ENCODE measurements at places on chromosomes 5 and 9. TPM values are rescaled to one million over a fixed set of nuclear protein-coding genes. Genes with fewer than 3 reads are reported as not detected.
A peak's percentile ranks its signal among the peaks of the same experiment; 100 is the strongest.

The PCDHGA6 gene
- total RNA-seq = 0.88 TPM

The PSD2 gene
- 0.48 TPM for total RNA-seq

The KCNN2 gene
- total RNA-seq = 44.9 TPM

The SLC6A7 gene
- not detected for total RNA-seq

The ANKDD1B gene
- total RNA-seq = not detected

The GRIA1 gene
- total RNA-seq = 2.3 TPM

The TLR4 gene
- 0.06 TPM for total RNA-seq

The COL5A1 gene
- total RNA-seq = 129 TPM

GRCh38 chr9:88174324-88174723 is 36.0 kb upstream of the SPATA31C2 start:
- DNase-seq = no peak
- no peaks in the 10 kb centered on the region for H3K4me1 ChIP-seq
- no peaks in the 10 kb centered on the region for H3K36me3 ChIP-seq
- no peaks in the 10 kb centered on the region for H3K27me3 ChIP-seq
- no peak overlapping the region for H3K27ac ChIP-seq

DNA sequence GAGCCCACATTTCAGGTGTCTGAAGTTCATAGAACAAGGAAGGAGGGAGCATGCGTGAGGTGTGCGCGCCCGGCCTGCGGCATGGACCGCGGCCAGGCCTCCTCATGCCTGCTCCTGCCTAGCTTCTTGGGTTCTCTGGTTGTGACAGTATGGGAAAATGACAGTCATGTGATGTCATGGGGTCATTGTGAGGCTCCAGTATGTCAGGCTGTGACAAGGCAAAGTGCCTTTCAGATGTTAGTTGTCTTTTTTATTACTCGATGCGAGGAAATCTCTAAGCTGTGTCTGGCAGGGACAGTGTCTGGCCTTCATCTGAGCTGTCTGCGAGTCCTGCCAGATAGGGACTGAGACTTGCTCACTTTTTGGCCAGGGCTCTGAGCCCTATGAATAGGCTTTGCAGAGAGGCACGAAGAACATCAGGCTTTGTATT is 13.3 kb downstream of the UCK1 start:
- H3K27ac ChIP-seq = peak overlapping the region; percentile 82
- no peak overlapping the region for H3K4me3 ChIP-seq
- H3K27me3 ChIP-seq = no peaks in the 10 kb centered on the region

DNA sequence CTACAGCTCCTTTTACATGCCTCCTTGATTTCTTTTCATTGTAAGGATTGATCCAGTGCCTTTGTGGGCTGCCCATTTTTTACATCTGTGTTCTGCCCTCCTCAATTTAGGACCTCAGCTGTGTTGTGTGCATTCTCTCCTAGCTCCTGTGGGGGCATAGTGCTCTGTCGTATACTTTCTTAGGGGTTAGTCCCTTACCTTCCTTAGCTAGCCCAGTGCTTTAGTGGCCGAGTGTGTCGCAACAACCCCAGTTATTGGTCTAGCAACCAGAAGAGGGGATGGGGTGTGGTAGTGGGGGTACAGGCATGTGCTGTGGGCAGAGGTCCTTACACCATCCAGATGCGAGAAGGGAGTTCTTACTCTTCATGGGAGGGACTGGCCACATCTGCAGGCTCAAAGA is 12.1 kb downstream of the MTRR start:
- peaks cover 17% of the 10 kb centered on the region for H3K4me1 ChIP-seq
- no peak overlapping the region for H3K27ac ChIP-seq
- H3K36me3 ChIP-seq = peaks cover 36% of the 10 kb centered on the region
- no peaks in the 10 kb centered on the region for H3K27me3 ChIP-seq
- no peak overlapping the region for H3K4me3 ChIP-seq
- no peak for DNase-seq

DNA sequence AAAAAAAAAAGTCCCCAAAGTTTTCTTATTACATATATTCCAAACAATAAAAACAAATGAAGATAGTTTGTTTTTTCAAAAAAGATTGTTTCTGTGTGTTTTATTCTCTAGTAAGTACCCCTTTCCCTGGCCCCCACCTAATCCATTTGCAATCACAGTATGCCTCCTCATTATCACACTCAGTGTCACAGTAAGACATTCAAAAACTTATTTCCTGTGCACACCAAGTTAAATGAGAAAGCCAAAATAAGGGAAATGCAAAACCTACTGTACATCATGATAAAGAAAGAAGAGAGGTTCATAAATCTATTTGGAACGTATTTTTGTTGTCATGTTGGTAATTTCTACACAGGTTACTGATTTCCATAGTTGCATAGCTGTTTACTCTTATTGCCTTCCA is 62.3 kb downstream of the ST8SIA4 start:
- no peaks in the 10 kb centered on the region for H3K4me1 ChIP-seq
- no peak for DNase-seq
- H3K27ac ChIP-seq = no peak overlapping the region
- H3K27me3 ChIP-seq = no peaks in the 10 kb centered on the region
- H3K4me3 ChIP-seq = no peak overlapping the region

DNA sequence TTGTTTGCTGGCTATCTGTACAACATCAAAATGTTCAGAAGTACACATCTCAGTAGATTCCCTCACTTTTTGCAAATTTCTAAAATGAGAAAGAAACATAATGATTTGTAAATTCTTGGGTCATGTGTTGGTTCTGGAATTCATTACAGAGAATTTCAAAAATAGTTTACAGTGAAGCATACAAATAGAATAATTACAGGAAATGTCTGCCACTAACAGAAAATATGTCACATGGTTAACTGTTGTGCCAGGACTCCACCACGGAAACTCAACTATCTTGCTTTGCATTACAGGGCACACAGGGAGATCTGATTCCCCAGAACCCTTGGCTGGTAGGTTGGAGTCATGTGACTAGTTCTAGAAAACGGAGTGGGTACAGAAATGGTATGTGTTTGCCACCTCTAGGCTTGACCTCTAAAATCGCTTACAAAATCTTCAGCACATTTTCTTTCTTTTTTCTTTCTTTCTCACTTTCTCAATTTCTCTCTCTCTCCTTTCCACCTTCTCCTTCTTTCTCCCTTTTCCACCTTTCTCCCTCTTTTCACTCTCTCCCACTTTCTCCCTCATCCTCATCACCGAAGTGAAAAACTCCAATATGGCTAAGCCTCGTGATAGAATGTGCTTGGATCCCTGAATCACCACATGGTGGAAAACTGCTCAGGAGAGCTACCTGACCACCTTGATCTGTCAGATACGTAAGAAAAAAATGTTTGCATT is 32.4 kb downstream of the RASEF start:
- H3K4me3 ChIP-seq = no peak overlapping the region
- H3K27me3 ChIP-seq = peaks cover 20% of the 10 kb centered on the region
- DNase-seq = no peak
- H3K36me3 ChIP-seq = no peaks in the 10 kb centered on the region

DNA sequence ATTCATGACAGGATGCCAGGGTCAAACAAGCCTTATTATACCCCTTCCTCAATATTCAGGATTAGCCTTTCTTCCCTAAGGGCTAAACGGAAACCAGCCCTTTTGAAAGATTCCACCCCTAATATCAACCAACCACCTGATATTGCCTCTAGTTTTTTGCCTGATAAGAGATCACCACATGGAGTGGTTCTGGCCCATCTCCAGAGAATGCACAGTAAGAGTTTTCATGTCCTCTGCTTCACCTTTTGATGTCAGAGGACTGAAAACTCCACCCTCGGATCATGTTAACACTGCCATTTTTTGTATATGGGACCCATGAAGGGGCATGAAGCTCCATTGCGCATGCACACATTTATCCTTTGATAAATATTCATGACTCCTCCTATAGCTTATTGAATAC is 5.8 kb upstream of the LNPEP start:
- DNase-seq = peak; percentile 38
- H3K27ac ChIP-seq = peak overlapping the region; percentile 24
- no peaks in the 10 kb centered on the region for H3K36me3 ChIP-seq
- peaks cover 42% of the 10 kb centered on the region for H3K4me1 ChIP-seq

DNA sequence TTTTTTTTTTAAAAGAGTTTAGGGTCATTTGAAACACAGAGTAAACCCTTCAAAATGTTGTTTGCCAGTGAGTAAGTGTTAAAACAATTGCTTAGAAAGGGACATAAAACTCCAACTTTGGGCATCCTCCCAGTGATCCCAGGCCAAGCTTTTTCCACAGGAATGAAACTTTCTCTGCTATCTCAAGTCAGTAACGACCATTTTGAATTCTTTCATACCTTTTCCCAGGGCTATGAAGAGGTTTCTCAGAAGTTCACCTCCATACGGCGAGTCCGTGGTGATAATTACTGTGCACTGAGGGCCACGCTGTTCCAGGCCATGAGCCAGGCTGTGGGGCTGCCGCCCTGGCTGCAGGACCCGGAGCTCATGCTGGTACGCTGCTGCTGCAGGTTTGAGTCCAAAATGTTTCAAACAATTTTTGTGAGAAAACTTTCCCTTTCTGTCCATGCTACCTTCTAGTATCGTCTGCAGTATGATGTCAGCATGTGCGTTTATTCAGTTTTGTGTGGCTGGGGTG is 16.8 kb downstream of the OTULIN start:
- H3K27ac ChIP-seq = no peak overlapping the region
- DNase-seq = no peak
- no peaks in the 10 kb centered on the region for H3K27me3 ChIP-seq
- no peak overlapping the region for H3K4me3 ChIP-seq
- peaks cover 16% of the 10 kb centered on the region for H3K4me1 ChIP-seq

DNA sequence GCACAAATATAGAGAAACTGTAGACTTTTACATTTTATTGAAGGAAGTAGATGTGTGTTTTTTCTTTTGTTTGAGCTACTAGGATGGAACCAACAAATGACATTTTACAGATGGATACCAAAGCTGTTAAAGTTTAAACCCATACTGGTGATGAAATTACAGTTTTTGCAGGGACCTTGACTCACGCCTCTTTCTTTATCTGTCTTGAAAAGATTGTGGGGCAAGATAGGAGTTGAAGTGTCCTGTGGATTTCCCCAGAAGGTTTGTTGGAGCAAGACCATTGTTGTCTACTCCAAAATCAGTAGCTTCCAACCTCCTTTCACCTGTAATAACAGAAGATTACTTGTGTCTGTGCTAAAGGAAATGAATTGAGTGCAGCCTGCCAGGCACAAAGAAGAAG is 4.1 kb upstream of the C5orf63 start:
- H3K4me3 ChIP-seq = no peak overlapping the region
- DNase-seq = no peak
- H3K27ac ChIP-seq = no peak overlapping the region
- peaks cover 8% of the 10 kb centered on the region for H3K4me1 ChIP-seq
- no peaks in the 10 kb centered on the region for H3K27me3 ChIP-seq

DNA sequence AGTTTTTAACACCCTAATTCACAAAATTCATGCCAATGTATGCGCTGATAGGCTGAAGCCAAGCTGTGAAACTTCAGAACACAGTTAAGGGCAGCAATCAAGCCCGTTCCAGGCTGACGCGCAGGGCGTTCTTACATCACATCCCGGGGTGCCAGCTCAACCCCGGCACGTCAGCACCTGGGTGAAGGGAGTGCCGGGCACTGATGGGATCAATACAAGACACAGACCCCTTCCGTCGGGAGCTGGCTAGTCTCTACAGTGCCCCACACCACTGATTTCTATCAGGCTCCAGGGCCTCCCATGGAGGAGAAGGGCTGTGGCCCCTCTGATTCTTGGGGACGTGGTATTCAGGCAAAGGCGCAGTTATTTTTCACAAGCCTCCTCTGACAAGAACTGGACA is 12.0 kb downstream of the BARHL1 start:
- H3K36me3 ChIP-seq = peaks cover 5% of the 10 kb centered on the region
- DNase-seq = no peak
- no peak overlapping the region for H3K4me3 ChIP-seq
- H3K27me3 ChIP-seq = peaks cover 57% of the 10 kb centered on the region
- peaks cover 3% of the 10 kb centered on the region for H3K4me1 ChIP-seq

GRCh38 chr5:134188092-134188491 is 11.3 kb upstream of the SKP1 start:
- no peak overlapping the region for H3K4me3 ChIP-seq
- H3K36me3 ChIP-seq = no peaks in the 10 kb centered on the region
- no peak overlapping the region for H3K27ac ChIP-seq
- H3K4me1 ChIP-seq = no peaks in the 10 kb centered on the region

DNA sequence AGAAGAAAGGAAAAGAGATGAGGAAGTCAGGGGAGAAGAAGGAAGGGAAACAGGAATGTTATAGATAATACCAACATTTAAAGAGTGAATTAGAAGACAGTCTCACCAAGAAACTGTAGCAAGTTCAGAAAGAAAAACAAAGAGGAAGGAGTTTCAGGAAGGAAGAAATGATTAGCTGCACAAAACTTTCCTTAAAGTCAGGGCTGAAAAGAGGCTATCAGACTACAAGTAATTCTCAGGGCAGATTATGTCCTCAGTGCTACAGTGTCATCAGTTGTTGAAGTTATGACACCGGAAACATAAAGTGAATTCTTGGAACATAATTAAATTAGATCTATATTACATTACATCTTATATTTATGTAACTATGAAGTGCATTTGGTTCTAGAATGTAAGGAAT is 226.9 kb downstream of the ARRDC3 start:
- no peak overlapping the region for H3K4me3 ChIP-seq
- no peaks in the 10 kb centered on the region for H3K36me3 ChIP-seq
- no peak overlapping the region for H3K27ac ChIP-seq

- H3K27ac ChIP-seq = peak overlapping the region; percentile 28
- H3K4me1 ChIP-seq = no peaks in the 10 kb centered on the region
- no peak overlapping the region for H3K4me3 ChIP-seq
- no peaks in the 10 kb centered on the region for H3K36me3 ChIP-seq
- H3K27me3 ChIP-seq = no peaks in the 10 kb centered on the region
These were observed 144.2 kb upstream of the RAI14 start for GRCh38 chr5:34511915-34512314.

DNA sequence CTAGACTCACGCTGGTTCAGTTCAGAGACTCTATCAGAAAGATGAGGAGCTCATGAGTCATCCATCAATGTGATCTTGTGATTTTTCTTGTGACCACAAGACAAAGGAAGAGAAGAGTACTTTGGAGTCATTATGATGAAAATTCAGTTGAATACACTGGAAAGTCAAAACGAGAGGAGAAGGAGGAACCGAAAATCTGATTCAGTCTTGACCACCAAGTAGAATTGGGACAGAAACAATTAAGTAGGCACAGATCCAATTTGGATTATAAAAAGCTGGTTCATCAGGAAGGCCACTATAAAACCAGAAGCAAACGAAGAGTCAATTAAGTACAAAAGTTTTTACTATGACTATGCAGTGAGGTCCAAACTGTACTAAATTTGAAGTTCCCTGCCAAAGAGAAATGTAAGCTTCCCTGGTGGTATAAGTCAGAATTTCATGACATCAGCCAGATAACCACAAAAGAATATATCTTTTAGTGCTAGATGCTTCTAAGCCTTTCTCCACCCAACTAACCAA is 90.9 kb downstream of the THBS4 start:
- H3K4me1 ChIP-seq = peaks cover 13% of the 10 kb centered on the region
- H3K36me3 ChIP-seq = no peaks in the 10 kb centered on the region
- DNase-seq = no peak
- no peaks in the 10 kb centered on the region for H3K27me3 ChIP-seq

GRCh38 chr9:38018958-38019602 is 49.9 kb downstream of the SHB start:
- H3K4me3 ChIP-seq = no peak overlapping the region
- peak overlapping the region; percentile 77 for H3K27ac ChIP-seq
- H3K27me3 ChIP-seq = no peaks in the 10 kb centered on the region
- peaks cover 62% of the 10 kb centered on the region for H3K4me1 ChIP-seq
- peak; percentile 46 for DNase-seq

GRCh38 chr5:85375525-85375924 is 990.8 kb upstream of the EDIL3 start:
- no peaks in the 10 kb centered on the region for H3K36me3 ChIP-seq
- DNase-seq = peak; percentile 1
- no peak overlapping the region for H3K4me3 ChIP-seq
- no peak overlapping the region for H3K27ac ChIP-seq
- no peaks in the 10 kb centered on the region for H3K4me1 ChIP-seq

GRCh38 chr5:133232011-133232410 is 180.2 kb downstream of the HSPA4 start:
- no peak for DNase-seq
- no peak overlapping the region for H3K4me3 ChIP-seq
- no peaks in the 10 kb centered on the region for H3K36me3 ChIP-seq

Data from cardiac muscle cell (in vitro differentiated cells and primary cell).